ENCODE measurements at places on chromosomes 5 and 9.

- H3K4me1 ChIP-seq, result no peaks in the 10 kb centered on the region
- no peak for DNase-seq
- H3K27ac ChIP-seq, result no peak overlapping the region
- H3K27me3 ChIP-seq, result no peaks in the 10 kb centered on the region
- no peaks in the 10 kb centered on the region for H3K36me3 ChIP-seq
These were observed 17.3 kb upstream of the SMAD5 start for GRCh38 chr5:136115183-136115865.

DNA sequence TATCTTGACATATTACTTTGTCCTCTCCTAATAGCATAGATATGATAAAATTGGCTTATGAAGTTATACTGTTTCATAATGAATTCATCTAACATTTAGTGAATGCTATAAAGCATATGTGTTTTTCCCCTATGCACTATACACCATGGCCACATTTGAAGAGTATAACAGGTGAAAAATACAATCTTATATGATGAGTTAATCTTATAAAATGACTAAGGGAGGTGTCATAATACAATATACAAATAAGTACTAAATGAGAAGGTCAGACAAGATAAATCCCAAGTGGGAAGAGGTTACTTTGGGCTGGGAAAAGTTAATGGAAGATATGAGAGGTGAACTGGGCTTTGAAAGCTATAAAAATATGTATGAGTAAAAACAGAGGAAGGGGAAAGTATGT is 174.4 kb downstream of the PCSK1 start:
- H3K27me3 ChIP-seq, result no peaks in the 10 kb centered on the region
- H3K4me1 ChIP-seq, result peaks cover 9% of the 10 kb centered on the region
- H3K4me3 ChIP-seq, result no peak overlapping the region
- DNase-seq, result no peak

- no peak overlapping the region for H3K27ac ChIP-seq
- no peak for DNase-seq
- no peak overlapping the region for H3K4me3 ChIP-seq
- no peaks in the 10 kb centered on the region for H3K36me3 ChIP-seq
These were observed 31.4 kb downstream of the SLF1 start for GRCh38 chr5:94649874-94650273.

DNA sequence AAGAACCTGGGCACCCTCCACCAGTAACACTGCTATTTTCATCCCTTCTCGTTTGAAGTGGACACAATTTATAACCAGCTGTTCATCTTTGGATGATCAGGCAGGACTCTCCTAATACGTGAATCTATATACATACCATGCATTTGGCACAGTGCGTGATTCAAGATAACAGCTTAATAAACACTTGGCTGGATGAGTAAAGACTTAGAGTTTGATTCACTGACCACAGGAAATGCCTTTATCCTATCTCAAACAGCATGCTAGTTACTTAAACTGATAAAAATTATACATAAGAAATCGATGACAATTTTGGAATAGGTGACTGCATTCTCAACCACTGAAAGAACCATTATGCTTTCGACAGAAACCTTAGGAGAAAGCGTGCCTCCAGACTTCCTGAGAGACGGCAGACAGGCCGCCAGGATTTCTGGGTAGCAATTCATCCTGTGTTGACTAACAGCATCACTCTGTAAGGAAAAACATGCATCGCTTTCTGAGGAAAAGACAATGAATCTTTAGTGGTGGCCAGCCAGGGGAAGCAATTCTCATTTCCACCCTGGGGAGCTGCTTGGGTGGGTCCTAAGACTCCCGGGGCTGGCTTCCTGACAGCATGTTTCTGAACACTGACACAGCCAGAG is 9.7 kb downstream of the MRPL36 start:
- H3K4me3 ChIP-seq, result no peak overlapping the region
- H3K36me3 ChIP-seq, result no peaks in the 10 kb centered on the region
- H3K27me3 ChIP-seq, result peaks cover 13% of the 10 kb centered on the region
- DNase-seq, result no peak
- peaks cover 10% of the 10 kb centered on the region for H3K4me1 ChIP-seq

DNA sequence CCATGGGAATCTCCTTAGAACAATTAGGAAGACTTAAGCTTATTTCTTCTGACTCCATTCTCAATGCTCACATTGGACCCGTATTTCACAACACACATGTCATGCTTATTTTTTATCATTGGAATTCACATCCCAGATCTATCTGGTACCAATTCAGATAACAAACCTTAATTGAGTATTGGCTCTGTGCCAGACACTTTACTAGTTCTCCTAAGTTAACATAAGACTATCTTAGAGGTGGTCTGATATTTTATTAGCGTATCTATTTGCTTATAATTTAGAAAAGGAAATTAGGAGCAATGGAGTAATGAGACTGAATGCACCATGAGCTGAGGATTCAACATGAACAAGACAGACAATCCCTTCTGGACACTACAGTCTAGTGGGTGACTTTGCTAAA is 45.1 kb downstream of the FBXL7 start:
- H3K36me3 ChIP-seq, result no peaks in the 10 kb centered on the region
- DNase-seq, result no peak
- H3K27me3 ChIP-seq, result no peaks in the 10 kb centered on the region
- H3K4me3 ChIP-seq, result no peak overlapping the region

DNA sequence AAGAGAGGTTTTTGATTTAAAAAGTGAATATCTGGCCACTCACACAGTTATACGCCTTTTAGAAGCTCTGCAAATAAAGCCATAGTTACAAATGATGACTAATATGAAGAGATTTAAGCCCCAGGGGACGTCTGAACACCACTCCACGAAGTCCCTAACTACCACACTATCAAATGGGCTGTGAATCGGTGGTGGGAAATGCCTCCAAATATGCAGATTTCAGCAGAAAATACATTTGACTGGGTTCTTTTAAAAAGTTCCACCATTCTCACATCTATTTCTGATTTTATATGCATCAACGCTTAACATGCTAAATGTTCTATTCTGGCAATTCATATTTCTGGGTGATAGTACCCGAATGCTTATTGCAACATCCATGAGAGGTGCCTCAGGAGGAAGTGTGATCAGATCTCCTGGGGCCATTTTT is 22.5 kb downstream of the TICAM2 start:
- no peaks in the 10 kb centered on the region for H3K4me1 ChIP-seq
- no peak overlapping the region for H3K27ac ChIP-seq
- H3K27me3 ChIP-seq, result no peaks in the 10 kb centered on the region
- H3K4me3 ChIP-seq, result no peak overlapping the region

DNA sequence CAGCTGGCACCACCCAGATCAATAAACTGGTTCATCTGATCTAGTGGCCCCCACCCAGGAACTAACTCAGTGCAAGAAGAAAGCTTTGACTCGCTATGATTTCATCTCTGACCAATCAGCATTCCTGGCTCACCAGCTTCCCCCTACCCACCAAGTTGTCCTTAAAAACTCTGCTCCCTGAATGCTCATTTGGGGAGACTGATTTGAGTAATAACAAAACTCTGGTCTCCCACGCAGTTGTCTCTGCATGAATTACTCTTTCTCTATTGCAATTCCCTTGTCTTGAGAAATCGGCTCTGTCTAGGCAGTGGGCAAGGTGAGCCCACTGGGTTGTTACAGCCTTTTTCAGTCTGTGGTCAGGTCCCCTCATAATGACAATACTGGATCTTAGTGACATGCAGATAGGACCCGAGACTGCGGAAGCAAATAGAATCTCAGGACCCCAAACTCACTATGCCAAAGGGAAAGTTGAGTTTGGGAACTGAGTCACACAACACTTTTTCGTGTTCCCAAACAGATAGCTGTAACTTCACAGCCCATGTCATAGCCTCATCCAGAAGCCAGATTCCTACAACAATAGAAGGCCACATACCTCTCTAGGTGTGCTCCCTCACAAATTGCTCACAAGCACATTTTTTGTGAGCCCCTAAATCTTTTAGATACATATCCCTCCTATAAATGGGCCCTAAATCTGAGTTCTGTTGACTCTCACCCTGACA is 175.2 kb upstream of the RAI14 start:
- no peaks in the 10 kb centered on the region for H3K36me3 ChIP-seq
- H3K27ac ChIP-seq, result no peak overlapping the region
- no peak overlapping the region for H3K4me3 ChIP-seq
- H3K27me3 ChIP-seq, result no peaks in the 10 kb centered on the region
- H3K4me1 ChIP-seq, result peaks cover 11% of the 10 kb centered on the region
- no peak for DNase-seq

DNA sequence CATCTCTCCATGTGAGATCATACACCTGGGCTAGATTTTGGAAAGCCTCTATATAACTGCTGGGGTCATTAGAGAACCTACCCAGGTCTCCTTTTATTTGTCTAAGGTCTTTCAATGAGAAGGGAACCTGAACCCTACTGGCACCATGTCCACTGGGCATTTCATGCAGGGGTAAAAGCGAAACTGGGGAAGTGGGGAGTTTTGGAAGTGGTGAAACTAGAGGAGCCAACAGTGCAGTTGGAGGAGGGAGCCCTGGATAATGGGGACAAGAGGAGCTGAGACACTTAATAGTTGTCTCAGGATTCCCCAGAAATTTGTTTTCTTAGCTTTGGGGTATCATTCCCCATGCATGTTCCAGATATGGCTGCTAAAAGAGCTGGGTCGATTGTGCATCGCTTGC is 169.0 kb upstream of the NREP start:
- no peak overlapping the region for H3K27ac ChIP-seq
- H3K4me3 ChIP-seq, result no peak overlapping the region
- no peaks in the 10 kb centered on the region for H3K27me3 ChIP-seq
- no peaks in the 10 kb centered on the region for H3K36me3 ChIP-seq
- no peak for DNase-seq

- DNase-seq, result no peak
- no peaks in the 10 kb centered on the region for H3K27me3 ChIP-seq
- peaks cover 23% of the 10 kb centered on the region for H3K36me3 ChIP-seq
- peaks cover 11% of the 10 kb centered on the region for H3K4me1 ChIP-seq
- no peak overlapping the region for H3K27ac ChIP-seq
These were observed 12.0 kb downstream of the TTC33 start for GRCh38 chr5:40743771-40744170.

- H3K4me1 ChIP-seq, result peaks cover 5% of the 10 kb centered on the region
- no peak overlapping the region for H3K27ac ChIP-seq
- H3K4me3 ChIP-seq, result no peak overlapping the region
- no peaks in the 10 kb centered on the region for H3K27me3 ChIP-seq
These were observed 34.3 kb downstream of the SLC44A1 start for GRCh38 chr9:105278751-105279150.
